ENCODE measurements at places on chromosomes 11 and 22.

- DNase-seq, result no peak
These were observed 26.1 kb upstream of the APLP2 start for GRCh38 chr11:130043575-130043974.

- DNase-seq, result no peak
These were observed 4.6 kb downstream of the MRTFA start for GRCh38 chr22:40631925-40632324.

- no peak for DNase-seq
These were observed 5.2 kb downstream of the TRAPPC4 start for GRCh38 chr11:119023741-119024140.

- no peak for DNase-seq
These were observed 205.8 kb downstream of the NAV2 start for GRCh38 chr11:19918302-19919049.

GRCh38 chr11:76073724-76074123 lies 132.6 kb downstream of the WNT11 start:
- DNase-seq, result no peak

GRCh38 chr11:66934950-66935779 lies 23.0 kb downstream of the PC start:
- DNase-seq, result no peak

GRCh38 chr11:113538451-113539412 lies 63.5 kb upstream of the DRD2 start:
- DNase-seq, result no peak

DNA sequence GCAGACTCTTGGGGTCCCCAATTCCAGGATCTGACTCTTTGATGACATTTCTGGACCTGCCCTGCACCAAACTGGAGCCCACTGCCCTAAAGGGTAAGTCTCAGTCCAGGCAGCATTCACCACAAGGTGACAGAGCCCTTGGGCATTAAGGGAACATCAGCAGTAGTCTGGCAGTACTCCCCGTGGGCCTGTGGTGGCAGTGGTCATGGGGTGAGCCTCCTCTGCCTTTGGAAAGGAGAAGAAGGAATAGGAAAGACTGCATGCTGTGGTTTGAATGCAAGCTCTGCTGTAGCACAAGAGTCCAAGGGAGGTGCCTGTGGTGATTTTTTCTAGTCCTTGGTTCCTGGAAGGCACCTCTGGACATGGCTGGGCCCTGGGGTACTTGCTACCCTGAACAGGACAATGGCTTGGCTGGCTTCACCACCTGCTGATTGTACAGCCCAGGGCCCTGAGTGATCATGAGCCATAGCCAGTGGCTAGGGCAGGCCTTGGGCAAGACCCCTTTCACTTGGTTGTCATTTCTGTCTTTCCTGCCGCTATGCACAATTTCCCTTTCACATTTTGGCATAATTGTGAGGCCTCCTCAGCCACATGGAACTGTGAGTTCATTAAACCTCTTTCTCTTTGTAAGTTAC lies 160.7 kb upstream of the GRIA4 start:
- no peak for DNase-seq

- no peak for DNase-seq
These were observed 4.0 kb downstream of the UCP2 start for GRCh38 chr11:73978576-73979086.

GRCh38 chr11:100472727-100473389 lies 214.2 kb upstream of the ARHGAP42 start:
- no peak for DNase-seq

- DNase-seq, result no peak
These were observed 626.6 kb upstream of the KIRREL3 start for GRCh38 chr11:127627204-127627603.

DNA sequence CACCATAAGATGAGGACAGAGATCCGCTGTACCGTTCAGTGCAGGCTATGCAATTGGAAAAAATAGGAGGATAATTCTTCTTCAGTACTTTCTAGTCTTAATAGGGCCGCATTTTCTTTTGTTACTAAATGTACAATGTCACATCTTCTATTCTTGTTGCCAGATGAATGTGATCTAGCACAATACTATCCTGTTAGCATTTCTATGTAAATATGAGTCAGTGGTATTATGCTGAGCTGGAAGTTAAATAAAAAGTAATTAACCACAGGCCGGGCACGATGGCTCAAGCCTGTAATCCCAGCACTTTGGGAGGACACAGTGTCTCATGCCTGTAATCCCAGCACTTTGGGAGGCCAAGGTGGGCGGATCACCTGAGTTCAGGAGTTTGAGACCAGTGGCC lies 24.4 kb upstream of the BIRC3 start:
- no peak for DNase-seq

GRCh38 chr22:32800158-32800882 lies 1.2 kb upstream of the TIMP3 start:
- DNase-seq, result no peak

- no peak for DNase-seq
These were observed 151.0 kb downstream of the MPPED1 start for GRCh38 chr22:43562843-43563242.
